ENCODE measurements at places on chromosomes 7 and 10. TPM values are rescaled to one million over a fixed set of nuclear protein-coding genes. Genes with fewer than 3 reads are reported as not detected.

The GDF2 gene
- polyA plus RNA-seq, result 0.14 TPM

The ANKRD1 gene
- polyA plus RNA-seq, result 4,109 TPM

The PANK1 gene
- 5.0 TPM for polyA plus RNA-seq

The PARP12 gene
- 9.4 TPM for polyA plus RNA-seq

The MAP3K8 gene
- 6.5 TPM for polyA plus RNA-seq

The BMPER gene
- 1.3 TPM for polyA plus RNA-seq

The PROSER2 gene
- 0.72 TPM for polyA plus RNA-seq

The RNF148 gene
- 0.09 TPM for polyA plus RNA-seq

The LIPF gene
- 0.57 TPM for polyA plus RNA-seq

The PLEKHA8 gene
- 1.7 TPM for polyA plus RNA-seq

The ZNF800 gene
- polyA plus RNA-seq, result 5.9 TPM

DNA sequence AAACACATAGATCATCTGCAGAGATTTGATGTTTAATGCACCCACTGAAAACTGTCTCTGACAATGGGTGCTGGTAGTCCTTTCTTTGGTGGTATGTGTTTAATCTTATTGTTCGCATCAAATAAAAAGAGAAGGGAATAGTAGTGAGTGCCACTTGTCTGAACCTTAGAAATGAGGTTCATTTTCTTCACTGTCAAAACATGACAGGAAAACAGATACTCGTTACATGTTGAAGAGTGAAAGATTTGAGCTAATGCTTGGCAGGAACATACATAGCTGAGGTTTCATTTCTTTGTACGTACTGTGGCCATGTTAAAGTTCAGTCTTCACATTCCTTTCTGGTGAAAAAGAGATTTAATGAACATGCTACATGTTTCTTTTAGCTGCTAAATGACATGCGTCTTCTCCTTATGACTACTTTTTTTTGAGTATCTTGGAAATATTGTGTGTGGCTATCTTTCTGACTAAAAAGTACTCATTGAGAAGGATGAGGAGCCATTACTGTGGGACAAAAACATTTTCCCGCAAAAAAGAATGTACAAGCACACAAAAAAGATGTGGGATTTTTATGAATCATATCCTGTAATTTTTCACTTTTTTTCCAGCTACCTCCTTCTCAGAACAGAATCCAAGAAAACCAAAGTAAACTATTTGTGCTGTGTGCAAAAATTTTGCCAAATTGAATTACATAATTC lies 108.0 kb downstream of the TWIST1 start:
- no peak for DNase-seq

GRCh38 chr10:79077488-79078173 lies 8.9 kb downstream of the ZMIZ1 start:
- no peak for DNase-seq

- DNase-seq, result no peak
These were observed 179.8 kb downstream of the NPSR1 start for GRCh38 chr7:34837801-34838201.

- DNase-seq, result no peak
These were observed 221.9 kb downstream of the EBF3 start for GRCh38 chr10:129741978-129742741.

GRCh38 chr10:78301891-78302738 lies 268.5 kb downstream of the RPS24 start:
- DNase-seq, result no peak

Measured in right cardiac atrium (tissue), 5 donors.